Posterior vena cava (tissue), 2 donors: ENCODE measurements at places on chromosomes 11 and 22. TPM values are rescaled to one million over a fixed set of nuclear protein-coding genes. Genes with fewer than 3 reads are reported as not detected.

CYP2R1 gene
- total RNA-seq: 14.8 TPM

NPAT gene
- 12.3 TPM for total RNA-seq

DNA sequence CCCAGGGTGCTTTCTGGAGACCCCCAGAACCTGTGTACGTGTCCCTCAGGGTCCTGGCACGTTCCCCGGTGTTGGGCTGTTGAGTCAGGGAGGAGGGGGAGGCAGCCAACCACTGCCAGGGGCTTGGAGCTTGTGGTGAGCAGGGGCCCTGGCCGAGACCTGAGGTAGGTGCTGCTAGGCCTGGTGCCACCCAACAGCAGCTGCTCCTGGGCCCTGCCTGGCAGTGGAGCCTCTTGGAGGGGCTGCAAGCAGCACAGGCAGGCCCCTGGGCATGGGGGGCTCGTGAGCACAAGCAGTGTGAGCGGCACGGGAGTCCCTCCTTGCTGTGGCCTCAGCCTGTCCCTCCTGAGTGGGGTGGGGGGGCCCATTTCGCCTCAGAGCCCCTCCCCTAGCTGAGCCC lies 7.2 kb upstream of the SELENOO start:
- DNase-seq: no peak

DNA sequence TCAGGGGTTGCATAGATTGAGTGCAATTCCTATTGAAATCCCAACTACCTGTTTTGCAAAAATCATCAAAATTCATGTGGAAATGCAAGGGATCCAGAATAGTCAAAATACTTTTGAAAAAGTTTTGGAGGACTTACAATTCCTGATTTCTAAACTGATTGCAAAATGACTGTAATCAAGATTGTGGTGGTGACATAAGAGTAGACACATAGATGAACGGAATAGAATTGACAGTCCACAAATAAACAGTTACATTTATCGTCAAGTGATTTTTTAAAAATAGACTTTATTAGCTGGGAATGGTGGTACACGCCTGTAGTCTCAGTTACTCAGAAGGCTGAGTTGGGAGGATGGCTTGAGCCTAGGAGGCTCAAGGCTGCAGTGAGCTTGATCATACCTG lies 2.6 kb upstream of the SLC7A4 start:
- no peak for DNase-seq

DNA sequence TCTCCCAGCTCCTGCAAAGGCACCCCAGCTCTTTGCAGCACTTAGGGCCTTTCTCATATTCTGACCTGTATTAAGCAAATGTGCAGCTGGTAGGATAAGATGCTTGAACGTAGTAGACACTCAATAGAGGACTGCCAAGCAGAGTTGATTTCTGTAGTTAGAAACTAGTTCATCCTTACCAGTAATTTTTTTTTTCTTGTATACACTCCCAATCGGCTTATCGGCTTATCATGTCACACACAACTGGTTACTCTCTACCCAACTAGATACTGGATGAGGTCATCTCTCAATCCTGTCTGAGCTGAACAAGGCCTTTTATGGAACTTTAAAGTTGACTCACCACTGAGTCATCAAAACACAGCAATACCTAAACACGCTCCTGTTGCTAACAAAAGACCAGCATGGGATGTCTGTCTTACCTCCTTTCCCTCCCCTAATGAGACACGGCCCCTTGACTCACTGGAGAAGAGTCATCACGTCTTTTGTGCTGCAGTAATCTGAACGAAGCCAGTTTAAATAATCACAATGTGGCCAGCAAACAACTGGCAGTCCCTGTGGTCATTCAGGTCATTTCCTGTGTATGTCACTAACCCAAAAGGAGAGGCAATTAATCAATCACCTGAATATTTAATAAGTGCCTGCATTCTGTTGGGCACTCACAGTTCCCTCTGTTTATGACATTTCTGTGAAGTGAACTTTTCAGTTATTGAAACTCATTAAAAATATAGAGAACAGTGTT lies 7.5 kb upstream of the WEE1 start:
- DNase-seq: no peak
